ENCODE measurements at places on chromosomes 11 and 22. TPM values are rescaled to one million over a fixed set of nuclear protein-coding genes. Genes with fewer than 3 reads are reported as not detected.

The NUCB2 gene
- total RNA-seq, result 34.2 TPM

The HEPN1 gene
- total RNA-seq, result not detected

The CFAP68 gene
- total RNA-seq, result 29.9 TPM

The FAU gene
- total RNA-seq, result 851 TPM

The ZP1 gene
- total RNA-seq, result 0.11 TPM

The MMP7 gene
- 23.0 TPM for total RNA-seq

The HPX gene
- total RNA-seq, result 0.55 TPM

The ZNF70 gene
- 1.2 TPM for total RNA-seq

The CD44 gene
- total RNA-seq, result 794 TPM

The BBOX1 gene
- total RNA-seq, result not detected

The SAAL1 gene
- 42.3 TPM for total RNA-seq

The HIPK3 gene
- 15.6 TPM for total RNA-seq

The ZFTA gene
- total RNA-seq, result 6.3 TPM

The OR8H3 gene
- not detected for total RNA-seq

The STIP1 gene
- 293 TPM for total RNA-seq

The SAA4 gene
- total RNA-seq, result not detected

The CLP1 gene
- 33.4 TPM for total RNA-seq

The POU2AF3 gene
- 0.37 TPM for total RNA-seq

The NR1H3 gene
- 8.4 TPM for total RNA-seq

The OR51B2 gene
- not detected for total RNA-seq

The C11orf87 gene
- total RNA-seq, result 0.03 TPM

The CNIH2 gene
- 2.1 TPM for total RNA-seq

The DEPDC7 gene
- total RNA-seq, result 7.9 TPM

The HEPHL1 gene
- total RNA-seq, result not detected

The MYEOV gene
- total RNA-seq, result 113 TPM

The CTSC gene
- total RNA-seq, result 67.2 TPM

The VPREB1 gene
- not detected for total RNA-seq

The HBG2 gene
- not detected for total RNA-seq

The MAPK11 gene
- 4.5 TPM for total RNA-seq

The B4GALNT4 gene
- total RNA-seq, result 12.6 TPM

The FAM83F gene
- not detected for total RNA-seq

The BIK gene
- total RNA-seq, result 1.0 TPM

The DRD4 gene
- total RNA-seq, result not detected

The MS4A14 gene
- total RNA-seq, result not detected

The SLC16A8 gene
- total RNA-seq, result not detected

The CRYBB3 gene
- total RNA-seq, result not detected

The OR10V1 gene
- total RNA-seq, result not detected

The CEND1 gene
- total RNA-seq, result 1.6 TPM

The FIBIN gene
- not detected for total RNA-seq

The BARX2 gene
- not detected for total RNA-seq

The ZNF202 gene
- 9.3 TPM for total RNA-seq

The NLRP14 gene
- not detected for total RNA-seq

The KCNE3 gene
- total RNA-seq, result not detected

The FGF4 gene
- total RNA-seq, result not detected

The POU2AF2 gene
- not detected for total RNA-seq

The SERPING1 gene
- total RNA-seq, result 0.50 TPM

The PTPRCAP gene
- 0.34 TPM for total RNA-seq

The PYGM gene
- total RNA-seq, result 0.79 TPM

The GRAMD4 gene
- 12.3 TPM for total RNA-seq

The MIAT gene
- 0.35 TPM for total RNA-seq

The PARVA gene
- total RNA-seq, result 25.1 TPM

The IL10RA gene
- total RNA-seq, result 0.08 TPM

The MUC5B gene
- 3.7 TPM for total RNA-seq

The SGSM1 gene
- 0.17 TPM for total RNA-seq

The HTR3A gene
- not detected for total RNA-seq

The OR52E8 gene
- not detected for total RNA-seq

The MYOD1 gene
- not detected for total RNA-seq

The MB gene
- total RNA-seq, result 6.9 TPM

The PRG2 gene
- not detected for total RNA-seq

The MUC2 gene
- 0.21 TPM for total RNA-seq

Data from A549 treated with CpdA at 1 μM for 4 hours (cell line).